ENCODE measurements at places on chromosomes 11 and 22. TPM values are rescaled to one million over a fixed set of nuclear protein-coding genes. Genes with fewer than 3 reads are reported as not detected.

GRCh38 chr22:47618180-47619010, 855.9 kb downstream of the TBC1D22A start:
- no peak overlapping the region for H3K27ac ChIP-seq
- H3K27me3 ChIP-seq: no peaks in the 10 kb centered on the region
- H3K4me1 ChIP-seq: no peaks in the 10 kb centered on the region
- no peak overlapping the region for H3K4me3 ChIP-seq
- no peak for DNase-seq
- H3K36me3 ChIP-seq: no peaks in the 10 kb centered on the region

GRCh38 chr11:112620621-112621394, 340.4 kb upstream of the NCAM1 start:
- DNase-seq: no peak
- no peak overlapping the region for H3K27ac ChIP-seq
- no peaks in the 10 kb centered on the region for H3K36me3 ChIP-seq
- H3K4me1 ChIP-seq: no peaks in the 10 kb centered on the region
- H3K27me3 ChIP-seq: no peaks in the 10 kb centered on the region

DNA sequence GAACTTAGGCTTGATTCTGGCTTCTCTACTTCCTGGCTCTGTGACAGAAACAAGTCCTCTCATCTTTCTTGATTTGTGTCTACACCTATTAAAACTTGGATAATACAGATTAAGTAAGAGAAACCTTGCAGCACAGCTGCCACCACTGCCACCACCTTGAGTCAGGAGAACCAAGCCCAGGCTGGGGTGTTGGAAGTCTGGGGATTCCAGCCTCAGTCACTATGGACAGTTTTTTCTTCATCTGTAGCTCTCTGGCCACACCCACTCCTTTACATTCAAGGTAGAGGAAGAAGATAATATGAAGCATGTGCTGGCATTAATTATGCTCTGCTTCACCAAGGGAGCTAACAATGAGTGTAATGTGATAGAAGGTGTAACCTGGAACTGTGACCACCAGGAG, 75.7 kb downstream of the RELT start:
- peaks cover 9% of the 10 kb centered on the region for H3K36me3 ChIP-seq
- DNase-seq: no peak
- no peak overlapping the region for H3K27ac ChIP-seq
- H3K4me3 ChIP-seq: no peak overlapping the region

DNA sequence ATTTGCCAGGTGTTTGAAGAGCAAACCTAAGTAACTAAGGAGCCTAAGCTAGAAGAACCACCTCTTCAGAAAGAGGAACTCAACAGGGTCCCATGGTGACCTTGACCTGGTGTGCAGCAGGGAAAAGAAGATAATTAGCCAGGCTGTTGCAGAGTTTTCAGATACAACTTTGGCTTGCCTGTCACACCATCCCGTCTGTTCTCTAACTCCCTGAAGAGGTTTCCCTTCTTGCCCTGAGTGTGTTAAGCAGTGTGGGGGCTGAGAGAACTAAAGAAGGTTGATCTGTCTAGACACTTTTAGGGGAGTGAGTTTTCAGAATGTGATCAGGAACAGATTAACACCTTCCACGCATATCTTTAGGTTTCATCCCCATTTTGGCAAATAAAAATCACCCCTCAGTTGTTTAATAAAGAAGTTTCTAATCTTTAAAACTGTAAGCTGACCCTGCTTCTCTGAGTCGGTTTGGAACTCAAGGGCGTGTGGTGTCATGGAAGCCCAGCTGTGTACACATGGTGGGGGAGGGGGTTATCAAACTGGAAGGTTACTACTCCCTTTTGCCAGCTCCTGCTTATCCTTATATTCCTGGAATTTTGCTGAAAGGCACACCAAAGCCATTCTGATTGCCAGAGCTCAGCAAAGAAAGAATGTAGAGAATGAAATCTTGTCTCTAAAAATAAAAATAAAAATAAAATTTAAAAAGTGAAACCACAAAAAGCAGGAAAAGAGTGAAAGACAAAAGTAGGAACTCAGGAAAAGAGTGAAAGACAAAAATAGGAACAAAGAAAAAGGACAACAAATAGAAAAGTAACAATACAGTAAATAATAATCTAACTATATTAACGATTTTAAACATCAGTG, 70.2 kb downstream of the DBX1 start:
- H3K36me3 ChIP-seq: no peaks in the 10 kb centered on the region
- no peak overlapping the region for H3K4me3 ChIP-seq
- DNase-seq: no peak
- H3K27ac ChIP-seq: no peak overlapping the region
- H3K4me1 ChIP-seq: peaks cover 34% of the 10 kb centered on the region
- H3K27me3 ChIP-seq: no peaks in the 10 kb centered on the region

DNA sequence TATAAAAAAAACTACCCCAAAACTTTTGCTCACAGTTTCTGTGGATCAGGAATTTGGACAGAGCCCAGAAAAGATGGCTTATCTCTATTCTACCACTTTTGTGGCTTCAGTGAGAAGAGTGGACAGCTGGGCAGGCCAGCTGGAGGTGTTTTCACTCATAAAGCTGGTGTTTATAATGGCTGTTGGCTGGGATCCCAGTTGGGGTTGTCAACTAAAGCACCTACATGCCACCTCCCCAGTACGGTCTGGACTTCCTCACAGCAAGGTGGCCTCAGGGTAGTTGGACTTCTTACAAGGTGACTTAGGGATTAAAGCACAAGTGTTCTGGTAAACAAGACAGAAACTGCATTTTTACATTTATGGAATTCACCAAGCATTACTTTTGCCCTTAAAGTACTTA, 171.0 kb downstream of the NELL1 start:
- no peak overlapping the region for H3K4me3 ChIP-seq
- H3K4me1 ChIP-seq: no peaks in the 10 kb centered on the region
- H3K27ac ChIP-seq: no peak overlapping the region

GRCh38 chr22:32324505-32325415, 32.9 kb upstream of the RFPL3 start:
- H3K27ac ChIP-seq: no peak overlapping the region
- no peak overlapping the region for H3K4me3 ChIP-seq
- H3K36me3 ChIP-seq: no peaks in the 10 kb centered on the region
- DNase-seq: no peak
- no peaks in the 10 kb centered on the region for H3K4me1 ChIP-seq

DNA sequence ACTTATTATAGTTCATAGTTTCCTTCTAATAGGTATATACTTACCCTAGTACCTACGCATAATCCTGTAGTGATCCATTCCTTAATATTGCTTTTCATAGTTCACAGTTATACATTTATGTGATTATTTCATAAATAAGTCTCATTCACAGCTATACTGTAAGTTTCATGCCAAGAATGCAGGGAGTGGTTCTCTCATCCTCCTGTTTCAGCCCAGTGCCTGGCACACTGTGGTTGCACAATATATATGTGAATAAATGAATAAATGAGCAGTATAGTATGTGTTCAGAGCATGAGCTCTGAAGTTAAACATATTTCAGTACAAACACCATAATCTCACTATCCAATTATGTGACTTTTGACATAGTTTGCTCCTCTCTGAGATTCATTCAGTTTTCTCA, 115.8 kb downstream of the MAML2 start:
- H3K36me3 ChIP-seq: no peaks in the 10 kb centered on the region
- H3K4me3 ChIP-seq: no peak overlapping the region
- DNase-seq: no peak
- H3K27ac ChIP-seq: no peak overlapping the region

DNA sequence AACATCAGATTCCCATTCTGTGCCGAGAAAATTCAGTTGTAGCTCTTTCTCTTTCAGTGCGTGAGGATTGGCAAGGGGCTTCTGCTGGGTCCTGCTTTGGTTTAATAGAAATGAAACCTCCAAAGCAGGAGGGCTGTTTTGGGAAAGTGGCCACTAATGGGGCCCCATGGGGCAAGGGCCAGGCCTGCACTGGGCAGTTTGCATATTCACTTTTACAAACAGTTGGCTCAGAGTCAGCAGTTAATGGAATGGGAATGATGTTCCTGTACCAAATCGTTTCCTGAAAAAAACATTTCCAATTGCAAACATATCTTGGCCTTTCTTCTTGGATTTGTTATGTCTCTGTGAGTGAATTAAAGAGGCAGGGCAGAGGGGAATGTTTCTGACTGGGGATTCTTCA, 92.1 kb downstream of the PARVA start:
- no peaks in the 10 kb centered on the region for H3K36me3 ChIP-seq
- DNase-seq: no peak
- H3K27me3 ChIP-seq: no peaks in the 10 kb centered on the region

DNA sequence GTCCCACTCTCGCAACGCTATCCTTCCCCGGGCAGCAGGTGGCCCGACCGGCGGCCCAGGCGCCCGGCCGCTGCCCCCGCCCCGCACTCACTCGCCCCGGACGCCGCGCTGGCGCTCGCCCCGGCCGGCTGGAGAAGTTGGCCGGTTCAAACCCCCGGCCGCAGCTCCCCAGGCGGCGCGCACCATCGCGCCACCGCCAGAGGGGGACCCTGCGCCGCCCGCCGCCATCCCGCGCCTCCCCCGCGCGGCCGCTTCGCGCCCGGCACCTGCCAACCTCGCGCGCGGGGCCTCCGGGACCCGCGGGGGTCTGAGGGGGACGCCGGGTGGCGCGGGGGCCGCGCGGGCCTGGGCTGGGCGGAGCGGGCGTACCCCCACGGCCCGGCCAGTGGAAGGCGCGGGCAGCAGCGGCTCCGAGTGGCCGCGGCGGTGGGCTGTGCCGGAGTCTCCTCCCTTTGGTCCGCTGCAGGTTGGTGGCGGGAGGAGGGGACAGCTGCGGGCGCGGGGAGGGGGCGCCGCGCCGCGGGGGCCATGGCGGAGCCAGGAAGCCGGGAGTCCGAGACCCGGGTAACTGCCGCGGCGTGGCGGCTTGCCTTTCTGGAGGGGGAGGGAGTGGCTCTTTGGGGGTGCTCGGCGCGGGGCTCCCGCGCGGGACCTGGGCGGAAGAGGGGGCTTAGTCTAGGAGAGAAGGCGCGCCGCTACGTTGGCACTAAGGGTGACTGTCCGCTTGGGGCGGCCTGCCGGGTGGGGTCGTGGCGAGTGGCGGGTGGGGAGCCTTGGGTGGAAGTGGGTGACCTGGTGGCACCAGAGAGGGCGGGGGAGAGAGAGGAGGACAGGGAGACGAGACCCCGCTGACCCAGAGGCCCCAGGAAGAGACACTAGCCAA, at the start of the genes MPST and TST:
Gene MPST (plus strand): TSS at position 434 of the 883 bp plus-strand sequence. CDS start 95 bp downstream, at position 529.
Gene TST (minus strand): TSS at position 139 of the 883 bp plus-strand sequence. CDS start 715 bp downstream, outside the sequence.
- DNase-seq: peak; percentile 51
- peaks cover 3% of the 10 kb centered on the region for H3K36me3 ChIP-seq
- H3K27ac ChIP-seq: peak within 1 kb of the TSS; percentile 97
- H3K27me3 ChIP-seq: no peaks in the 10 kb centered on the region
- peaks cover 71% of the 10 kb centered on the region for H3K4me1 ChIP-seq

DNA sequence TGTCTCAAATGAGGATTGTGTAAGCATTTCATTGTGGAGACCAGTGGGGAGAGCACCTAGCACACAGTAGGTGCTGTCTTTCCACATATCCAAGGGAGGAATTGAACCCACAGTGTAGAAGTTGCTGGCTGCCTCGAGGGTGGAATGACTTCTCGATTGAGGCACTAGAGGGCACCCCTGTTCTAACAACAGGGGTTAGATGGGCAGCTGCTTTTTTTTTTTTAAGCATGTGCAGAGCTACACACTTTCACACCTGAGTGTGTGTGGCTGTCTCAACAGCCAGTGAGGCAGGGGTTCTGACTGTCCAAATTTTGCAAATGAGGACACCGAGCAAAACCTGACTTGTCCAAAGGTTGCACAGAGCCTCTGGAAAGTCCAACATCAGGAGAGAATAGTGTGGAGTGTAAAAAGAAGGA, 118.2 kb upstream of the CRYBB3 start:
- DNase-seq: no peak
- H3K27ac ChIP-seq: no peak overlapping the region
- peaks cover 55% of the 10 kb centered on the region for H3K4me1 ChIP-seq
- no peaks in the 10 kb centered on the region for H3K36me3 ChIP-seq
- no peaks in the 10 kb centered on the region for H3K27me3 ChIP-seq

- no peak overlapping the region for H3K27ac ChIP-seq
- peaks cover 18% of the 10 kb centered on the region for H3K4me1 ChIP-seq
Measured at GRCh38 chr22:41377846-41378245, 3.9 kb upstream of the TEF start.

DNA sequence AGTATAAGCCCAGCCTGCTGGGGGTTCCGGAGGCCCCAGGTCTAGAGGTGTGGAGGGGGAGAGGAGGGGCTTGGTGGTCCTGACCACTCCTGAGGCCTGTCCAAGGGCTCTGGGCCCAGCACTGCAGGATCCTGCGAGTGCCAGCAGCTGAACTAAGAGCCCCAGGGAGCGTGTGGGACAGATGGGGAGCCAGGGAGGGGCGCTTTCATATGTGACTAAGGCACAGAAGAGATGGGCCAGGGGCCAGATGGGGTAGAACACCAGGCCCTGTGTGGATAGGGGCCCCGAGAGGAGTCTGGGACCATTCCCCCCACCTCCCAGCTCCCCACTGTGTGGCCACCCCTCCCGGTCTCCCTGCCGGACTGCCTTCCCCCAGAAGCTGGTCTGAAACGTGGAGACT, 18.4 kb downstream of the MAFF start:
- H3K27ac ChIP-seq: peak overlapping the region; percentile 95
- H3K36me3 ChIP-seq: peaks cover 4% of the 10 kb centered on the region
- no peaks in the 10 kb centered on the region for H3K4me1 ChIP-seq
- no peaks in the 10 kb centered on the region for H3K27me3 ChIP-seq
- no peak overlapping the region for H3K4me3 ChIP-seq

DNA sequence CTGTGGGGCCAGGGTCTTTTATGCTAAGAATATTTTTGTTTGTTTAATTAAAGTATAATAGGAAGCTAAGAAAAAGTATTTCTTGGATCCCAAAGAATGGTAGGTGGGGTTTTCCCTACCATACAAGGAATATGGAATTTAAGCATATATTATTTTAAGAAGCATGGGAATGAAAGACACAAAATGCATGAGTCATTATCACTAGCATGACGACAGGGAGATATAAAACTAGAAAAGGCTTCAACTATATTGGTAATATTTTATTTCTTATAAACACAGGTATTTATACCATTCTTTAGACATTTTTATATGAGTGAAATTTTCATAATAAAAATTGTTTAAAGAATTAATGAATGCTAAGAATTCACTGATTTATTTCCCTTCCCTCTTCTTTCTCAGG, 39.3 kb upstream of the SOX6 start:
- DNase-seq: no peak
- no peak overlapping the region for H3K4me3 ChIP-seq
- H3K27ac ChIP-seq: peak overlapping the region; percentile 29
- H3K27me3 ChIP-seq: no peaks in the 10 kb centered on the region

GRCh38 chr22:37552524-37553163, 7.6 kb upstream of the CDC42EP1 start:
- H3K27me3 ChIP-seq: no peaks in the 10 kb centered on the region
- no peak overlapping the region for H3K4me3 ChIP-seq
- no peaks in the 10 kb centered on the region for H3K36me3 ChIP-seq
- peak overlapping the region; percentile 91 for H3K27ac ChIP-seq

- no peaks in the 10 kb centered on the region for H3K27me3 ChIP-seq
- no peak overlapping the region for H3K4me3 ChIP-seq
- no peak for DNase-seq
- H3K36me3 ChIP-seq: no peaks in the 10 kb centered on the region
- H3K4me1 ChIP-seq: no peaks in the 10 kb centered on the region
- no peak overlapping the region for H3K27ac ChIP-seq
Measured at GRCh38 chr11:13939961-13940906, 22.3 kb upstream of the SPON1 start.

GRCh38 chr11:31884080-31884479, 73.0 kb upstream of the PAX6 start:
- H3K4me1 ChIP-seq: no peaks in the 10 kb centered on the region
- H3K27me3 ChIP-seq: no peaks in the 10 kb centered on the region
- H3K36me3 ChIP-seq: no peaks in the 10 kb centered on the region
- no peak overlapping the region for H3K4me3 ChIP-seq

OR51E2 gene
- total RNA-seq: not detected

MAPK8IP2 gene
- total RNA-seq: 5.7 TPM

MYO18B gene
- total RNA-seq: under 0.01 TPM

RAB39A gene
- total RNA-seq: not detected

MMP7 gene
- total RNA-seq: not detected

C22orf42 gene
- total RNA-seq: not detected

C11orf91 gene
- total RNA-seq: not detected

OSBPL5 gene
- total RNA-seq: 168 TPM

Measured in tibial nerve (tissue), 4 donors.